ENCODE measurements at places on chromosomes 12 and 14.

GRCh38 chr12:105705765-105706164 is 375.3 kb downstream of the C12orf75 start:
- DNase-seq = no peak

GRCh38 chr12:7497661-7498060 is 5.9 kb downstream of the CD163 start:
- no peak for DNase-seq

- DNase-seq = no peak
These were observed 118.3 kb downstream of the SLC38A6 start for GRCh38 chr14:61099216-61099835.

DNA sequence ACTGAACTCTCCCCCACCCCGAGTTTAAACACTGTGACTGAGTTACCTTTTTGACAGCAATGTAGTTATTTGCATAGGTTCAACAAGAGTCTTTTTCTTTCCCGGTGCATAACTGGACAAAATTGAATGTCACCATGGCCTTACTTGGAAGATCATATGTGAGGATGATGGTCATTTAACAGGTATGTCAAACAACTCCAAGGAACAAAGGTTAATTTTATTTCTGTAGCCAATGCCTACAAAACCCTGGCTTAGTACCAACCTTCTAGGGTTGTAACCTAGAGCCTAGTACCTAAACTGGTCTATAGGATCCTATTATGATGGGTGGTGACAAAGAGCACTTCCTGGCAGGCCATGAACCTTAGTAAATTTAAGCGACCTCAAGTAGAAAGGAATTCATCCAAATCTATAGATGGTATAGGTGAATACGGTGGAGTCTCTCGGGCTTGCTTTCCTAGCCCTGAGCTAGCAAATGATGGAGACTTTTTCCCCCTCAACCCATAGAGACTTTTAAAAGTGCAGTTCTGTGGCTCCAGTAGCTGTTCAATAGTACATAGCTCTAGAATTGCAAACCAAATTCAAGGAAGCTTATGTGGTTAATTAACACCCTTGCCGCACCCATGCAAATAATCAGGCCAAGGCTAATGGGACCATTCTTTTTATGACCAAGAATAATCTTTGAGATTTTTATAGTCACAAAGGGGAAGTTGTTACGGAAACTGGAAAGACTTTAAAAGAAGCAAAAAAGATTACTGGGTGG is 89.0 kb downstream of the SLC38A1 start:
- DNase-seq = no peak

DNA sequence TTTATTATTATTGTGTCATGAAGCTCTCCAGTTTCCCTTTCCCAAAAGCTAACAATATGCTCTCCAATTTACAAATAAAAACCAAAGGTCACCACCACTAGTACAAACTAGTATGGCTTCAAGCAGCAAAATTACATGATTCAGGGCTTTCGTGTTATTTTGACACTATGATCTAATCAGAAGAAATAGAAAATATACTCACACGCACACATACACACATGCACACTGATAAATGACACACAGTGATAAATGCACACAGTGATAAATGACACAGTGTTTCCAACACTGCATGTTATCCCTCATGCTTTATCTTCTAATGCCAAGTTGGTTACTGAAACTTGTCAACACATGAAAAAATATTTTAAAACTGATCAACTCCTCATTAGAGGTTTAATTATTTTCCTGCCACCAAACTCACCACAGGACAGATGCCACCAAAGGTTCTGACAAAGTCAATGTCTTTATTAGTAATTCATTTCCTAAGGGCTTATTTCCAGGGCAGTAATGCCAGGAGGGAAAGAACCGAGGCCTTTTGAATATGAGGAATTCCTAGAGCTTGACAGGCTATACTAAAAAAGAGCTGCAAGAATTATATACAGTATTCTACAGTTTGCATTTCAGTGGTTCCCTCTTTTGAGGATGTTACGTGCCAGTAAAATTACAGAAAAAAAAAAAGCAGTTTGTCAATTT is 82.4 kb downstream of the PPP2R5E start:
- DNase-seq = no peak

Data from lower leg skin (tissue), 4 donors.